ENCODE measurements at places on chromosomes 3 and 15.

GRCh38 chr3:114406286-114406685 is 112.5 kb downstream of the TIGIT start:
- DNase-seq = no peak

DNA sequence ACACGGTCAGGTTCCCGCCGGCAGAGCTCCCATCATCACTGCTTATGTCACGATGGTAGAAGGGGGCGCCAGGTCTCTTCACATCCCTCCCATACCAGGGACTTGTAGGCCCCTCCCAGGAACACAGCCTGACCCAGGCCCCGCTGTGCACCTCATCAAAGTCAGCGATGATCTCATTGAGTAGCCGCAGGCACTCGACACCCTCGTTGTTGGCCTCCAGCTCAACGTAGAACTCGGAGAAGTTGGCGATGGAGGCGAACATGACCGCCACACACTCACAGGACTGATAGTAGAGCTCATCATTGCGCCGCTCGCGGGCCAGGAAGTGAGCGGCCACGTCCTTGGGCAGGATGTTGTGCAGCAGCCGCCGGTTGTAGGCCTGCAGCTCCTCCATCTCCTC is 89.2 kb downstream of the SEC22A start:
- no peak for DNase-seq

- no peak for DNase-seq
Measured at GRCh38 chr3:141812084-141812483, 48.9 kb downstream of the GRK7 start.

DNA sequence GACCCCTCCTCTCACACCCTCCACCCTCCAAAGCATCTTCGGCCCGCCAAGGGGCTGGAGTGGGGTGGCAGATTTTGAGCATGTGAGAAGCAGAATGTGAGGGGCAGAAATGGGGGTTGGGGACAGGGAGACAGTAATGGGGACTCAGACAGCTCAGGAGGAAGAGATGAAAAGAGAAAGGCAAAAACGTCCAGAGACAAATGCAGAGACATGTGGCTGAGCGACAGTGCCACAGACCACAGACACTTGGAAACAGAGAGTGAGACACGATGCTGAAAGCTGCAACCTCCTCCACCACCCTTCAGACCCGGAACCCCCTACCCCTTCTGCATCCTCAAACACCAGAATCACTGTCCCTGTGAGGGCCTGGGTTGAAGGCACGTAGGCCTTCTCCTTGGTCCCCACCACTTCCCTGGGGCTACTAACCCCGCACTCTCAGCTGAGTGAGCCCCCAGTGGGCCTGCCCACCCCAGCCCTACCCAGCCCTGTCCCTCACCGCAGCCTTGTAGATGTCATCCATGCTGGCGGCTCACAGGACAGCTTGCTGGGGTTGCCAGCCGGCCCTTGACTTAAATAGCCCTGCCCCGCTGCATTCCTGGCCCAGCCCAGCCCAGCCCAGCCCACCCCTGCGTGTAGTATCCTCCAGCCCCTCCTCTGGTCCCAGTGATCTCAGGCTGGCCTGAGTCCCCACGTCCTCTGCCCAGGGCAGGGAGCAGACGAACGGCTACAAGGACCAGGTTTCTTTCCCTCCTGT is at the start of gene TNNC1:
TNNC1 (minus strand) TSS at position 546 of the 754 bp plus-strand sequence; CDS start at position 520, 26 bp downstream.
- no peak for DNase-seq

All from AG09309 (cell line).